Fibroblast of lung (primary cell): ENCODE measurements at places on chromosomes 11 and 22.

GRCh38 chr22:37402184-37402506, 25.1 kb downstream of the ELFN2 start:
- H3K27ac ChIP-seq = no peak overlapping the region
- H3K27me3 ChIP-seq = peaks cover 4% of the 10 kb centered on the region
- H3K4me1 ChIP-seq = no peaks in the 10 kb centered on the region
- DNase-seq = no peak
- H3K36me3 ChIP-seq = no peaks in the 10 kb centered on the region

GRCh38 chr11:46347637-46348311, 511 bp downstream of the DGKZ start:
- peak overlapping the region; percentile 23 for H3K27ac ChIP-seq
- peaks cover 2% of the 10 kb centered on the region for H3K27me3 ChIP-seq
- H3K4me1 ChIP-seq = peaks cover 9% of the 10 kb centered on the region
- DNase-seq = no peak

DNA sequence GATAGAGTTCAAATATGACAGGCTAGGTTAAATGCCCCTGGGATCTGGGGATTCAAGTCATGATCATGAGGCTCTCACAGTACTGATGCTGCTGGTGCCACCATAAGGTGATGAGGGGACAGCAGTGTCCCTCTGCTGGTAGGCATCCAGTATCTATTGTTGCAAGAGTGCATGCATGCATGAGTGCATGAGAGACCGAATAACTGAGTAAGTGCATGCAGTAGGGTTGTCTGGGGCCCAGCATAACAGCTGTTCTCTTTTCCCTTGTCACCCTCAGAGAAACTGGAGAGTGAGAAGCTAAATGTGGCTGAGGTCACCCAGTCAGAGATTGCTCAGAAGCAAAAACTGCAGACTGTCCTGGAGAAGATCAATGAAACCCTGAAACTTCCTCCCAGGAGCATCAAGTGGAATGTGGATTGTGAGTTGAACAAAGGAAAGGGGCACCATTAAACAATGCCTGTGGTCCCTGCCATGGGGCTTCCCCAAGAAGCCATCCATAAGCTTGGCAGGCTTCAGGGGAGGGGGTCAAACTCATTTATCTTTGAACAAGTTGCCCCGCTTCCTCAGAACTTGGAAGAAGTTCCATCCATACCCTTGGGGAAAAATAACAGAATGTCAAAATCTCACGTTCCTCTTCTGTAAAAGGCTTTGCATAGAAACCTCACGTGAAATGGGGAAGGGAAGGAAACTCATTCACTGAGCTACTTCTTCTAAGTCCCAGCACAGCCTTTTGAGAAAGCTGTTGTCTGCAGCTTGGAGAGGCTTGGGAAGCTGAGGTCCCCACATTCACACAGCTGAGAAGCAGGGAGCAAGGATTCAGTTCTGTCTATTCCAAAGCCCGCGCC, 119.0 kb downstream of the PARVA start:
- peaks cover 4% of the 10 kb centered on the region for H3K4me1 ChIP-seq
- no peaks in the 10 kb centered on the region for H3K27me3 ChIP-seq
- peak; percentile 45 for DNase-seq
- no peak overlapping the region for H3K27ac ChIP-seq

- no peak overlapping the region for H3K4me3 ChIP-seq
- H3K27me3 ChIP-seq = peaks cover 3% of the 10 kb centered on the region
- H3K36me3 ChIP-seq = no peaks in the 10 kb centered on the region
- no peak for DNase-seq
- no peaks in the 10 kb centered on the region for H3K4me1 ChIP-seq
Observed at GRCh38 chr11:130188585-130189347, 29.2 kb downstream of the ST14 start.

DNA sequence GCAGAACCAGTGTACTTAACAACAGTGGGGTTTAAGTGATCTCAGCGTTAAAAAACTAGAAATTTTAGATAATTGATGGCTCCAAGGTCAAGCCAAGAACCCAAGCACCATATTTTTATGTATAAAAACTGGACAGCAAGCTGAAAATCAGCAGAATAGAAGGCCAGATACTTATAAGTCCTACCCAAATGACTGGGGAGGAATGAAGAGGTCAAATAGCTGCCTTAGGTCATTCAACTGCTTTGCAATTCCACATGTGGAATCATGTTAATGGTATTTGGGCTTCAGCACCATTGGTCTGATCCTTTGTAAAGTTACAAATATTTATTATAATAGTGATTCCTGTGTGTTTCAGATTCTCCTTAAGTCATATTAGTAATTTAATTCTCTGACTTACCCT, 108.4 kb downstream of the FAT3 start:
- no peaks in the 10 kb centered on the region for H3K27me3 ChIP-seq
- H3K4me3 ChIP-seq = no peak overlapping the region
- no peaks in the 10 kb centered on the region for H3K36me3 ChIP-seq
- no peaks in the 10 kb centered on the region for H3K4me1 ChIP-seq
- DNase-seq = peak; percentile 89
- H3K27ac ChIP-seq = no peak overlapping the region

DNA sequence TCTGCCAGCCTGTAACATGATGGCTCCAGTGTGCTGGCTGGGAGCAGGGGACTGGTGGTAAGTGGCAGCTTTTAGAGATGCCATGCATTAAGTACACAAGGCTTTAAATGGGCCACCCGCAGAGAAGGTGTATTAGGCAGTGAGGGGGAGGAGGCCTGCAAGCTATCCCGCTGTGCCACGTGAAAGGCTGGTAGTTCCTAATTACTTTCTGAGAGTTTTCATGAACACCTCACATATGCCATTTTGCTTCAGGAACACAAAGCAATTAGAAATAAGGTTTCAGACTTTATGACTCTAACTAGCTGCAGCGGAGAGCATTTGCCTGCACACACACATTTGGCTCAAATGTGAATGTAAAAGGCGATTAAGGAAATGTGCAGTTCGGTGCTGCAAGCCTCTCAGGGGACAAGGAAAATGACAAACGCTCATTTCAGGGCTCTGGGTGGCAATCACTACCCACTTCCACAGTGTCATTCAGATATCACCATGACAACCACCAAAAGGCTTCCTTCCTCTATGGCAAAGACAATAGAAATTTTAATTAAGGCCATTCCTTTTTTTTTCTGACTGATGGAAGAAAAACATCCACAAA, 116.6 kb downstream of the PLEKHA7 start:
- H3K27me3 ChIP-seq = no peaks in the 10 kb centered on the region
- no peaks in the 10 kb centered on the region for H3K36me3 ChIP-seq
- DNase-seq = no peak
- H3K4me1 ChIP-seq = no peaks in the 10 kb centered on the region
- no peak overlapping the region for H3K27ac ChIP-seq

- no peak for DNase-seq
- no peaks in the 10 kb centered on the region for H3K36me3 ChIP-seq
- peaks cover 10% of the 10 kb centered on the region for H3K4me1 ChIP-seq
- no peak overlapping the region for H3K27ac ChIP-seq
- H3K4me3 ChIP-seq = no peak overlapping the region
Observed at GRCh38 chr22:17566776-17567175, 3.5 kb downstream of the SLC25A18 start.

- H3K36me3 ChIP-seq = no peaks in the 10 kb centered on the region
- no peak for DNase-seq
- H3K27me3 ChIP-seq = no peaks in the 10 kb centered on the region
- H3K4me1 ChIP-seq = no peaks in the 10 kb centered on the region
- H3K27ac ChIP-seq = no peak overlapping the region
Observed at GRCh38 chr11:17877886-17878285, 135.0 kb downstream of the SERGEF start.

- H3K4me1 ChIP-seq = peaks cover 6% of the 10 kb centered on the region
- no peaks in the 10 kb centered on the region for H3K36me3 ChIP-seq
- DNase-seq = no peak
- H3K27ac ChIP-seq = no peak overlapping the region
- H3K4me3 ChIP-seq = no peak overlapping the region
Observed at GRCh38 chr11:26987731-26988130, 6.2 kb upstream of the FIBIN start.

DNA sequence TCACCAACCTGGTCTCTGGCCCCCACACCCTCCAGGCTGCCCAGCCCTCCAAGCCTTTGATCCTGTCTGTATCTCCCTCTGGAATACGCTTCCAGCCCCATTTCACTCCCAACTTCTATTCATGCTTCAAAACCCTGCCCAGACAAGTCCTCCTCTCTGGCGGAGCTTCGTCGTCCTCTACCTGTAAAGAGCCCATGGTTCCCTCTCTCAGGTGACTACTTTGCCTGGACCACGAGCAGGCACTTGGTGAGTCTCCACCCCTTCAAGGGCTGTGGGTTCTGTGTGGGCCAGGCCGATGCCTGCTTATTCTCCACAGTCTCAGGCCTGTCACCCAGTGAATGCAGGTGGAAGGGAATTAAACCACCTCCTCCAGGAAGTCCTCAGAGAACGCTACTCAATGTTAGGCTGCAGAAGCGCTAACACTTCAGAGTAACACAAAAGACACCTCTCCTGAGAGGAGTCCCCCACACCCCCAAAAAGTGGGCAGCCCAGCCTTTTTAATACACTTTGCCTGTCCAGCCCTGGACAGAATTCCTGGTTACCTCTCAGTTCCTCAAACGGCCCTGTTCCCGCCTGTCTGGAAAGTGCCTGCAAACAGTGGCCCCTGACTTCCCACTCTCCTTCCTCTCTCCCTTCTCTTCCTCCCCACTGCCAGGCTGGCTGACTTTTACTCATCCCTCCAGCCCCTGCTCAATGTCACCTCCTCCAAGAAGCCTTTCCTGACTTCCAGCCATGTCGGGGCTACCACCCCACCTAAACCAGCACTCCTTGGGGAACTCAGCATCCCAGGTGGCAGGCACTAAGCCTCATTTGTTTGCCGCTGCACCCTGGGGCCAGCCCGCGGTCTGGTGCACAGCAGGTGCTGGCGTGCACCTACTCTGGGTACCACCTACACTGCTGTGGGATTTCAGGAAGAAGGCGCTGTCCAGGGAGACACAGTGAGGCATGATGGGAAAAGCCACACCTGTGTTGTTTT, 9.0 kb downstream of the RAC2 start:
- H3K4me1 ChIP-seq = peaks cover 2% of the 10 kb centered on the region
- H3K27me3 ChIP-seq = no peaks in the 10 kb centered on the region

- H3K4me1 ChIP-seq = no peaks in the 10 kb centered on the region
- no peak overlapping the region for H3K27ac ChIP-seq
- no peaks in the 10 kb centered on the region for H3K27me3 ChIP-seq
- peaks cover 16% of the 10 kb centered on the region for H3K36me3 ChIP-seq
- peak; percentile 92 for DNase-seq
Observed at GRCh38 chr11:3674189-3674588, 3.0 kb upstream of the CHRNA10 start.

DNA sequence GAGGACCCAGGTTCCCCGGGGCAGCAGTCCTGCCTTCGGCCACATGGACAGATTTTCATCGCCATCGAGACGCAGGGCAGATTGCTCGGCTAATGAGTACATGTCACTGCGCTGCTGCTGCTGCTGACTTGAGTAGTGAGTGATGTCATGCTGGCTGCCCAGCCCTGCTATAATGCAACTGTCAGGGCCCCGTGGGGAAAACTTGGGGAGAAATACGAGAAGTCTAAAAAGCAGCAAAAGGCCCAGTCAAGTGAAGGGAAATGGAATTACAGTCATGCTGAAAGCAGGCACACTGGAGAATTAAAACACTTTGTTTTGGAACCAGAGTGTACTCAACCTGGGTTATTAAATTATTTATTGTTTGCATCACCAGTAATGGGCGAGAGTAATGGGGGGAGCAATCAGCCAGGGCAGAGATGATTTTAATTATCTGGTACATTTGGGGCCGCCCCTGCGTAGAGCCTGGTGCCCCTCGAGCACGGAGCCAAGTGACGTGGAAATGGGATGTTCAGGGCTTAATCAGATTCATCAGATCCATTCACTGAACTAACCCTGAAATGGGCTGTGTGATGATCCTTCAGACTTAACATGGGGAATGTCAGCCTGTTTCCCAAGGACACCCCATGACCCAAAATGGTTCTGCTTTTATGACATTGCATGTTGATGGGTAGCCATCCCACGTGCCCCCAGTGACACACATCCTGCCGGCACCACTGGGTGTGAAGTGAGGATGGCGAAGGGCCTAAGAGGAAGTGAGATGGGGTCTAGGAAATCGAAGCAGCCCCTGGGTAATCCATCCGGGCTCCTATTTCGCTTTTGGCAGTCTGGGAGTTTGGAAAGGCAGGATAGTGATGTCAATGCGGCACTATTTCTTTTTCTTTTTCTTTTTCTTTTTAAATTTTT, 241.6 kb upstream of the CADM1 start:
- no peak overlapping the region for H3K4me3 ChIP-seq
- no peaks in the 10 kb centered on the region for H3K27me3 ChIP-seq
- H3K36me3 ChIP-seq = no peaks in the 10 kb centered on the region

DNA sequence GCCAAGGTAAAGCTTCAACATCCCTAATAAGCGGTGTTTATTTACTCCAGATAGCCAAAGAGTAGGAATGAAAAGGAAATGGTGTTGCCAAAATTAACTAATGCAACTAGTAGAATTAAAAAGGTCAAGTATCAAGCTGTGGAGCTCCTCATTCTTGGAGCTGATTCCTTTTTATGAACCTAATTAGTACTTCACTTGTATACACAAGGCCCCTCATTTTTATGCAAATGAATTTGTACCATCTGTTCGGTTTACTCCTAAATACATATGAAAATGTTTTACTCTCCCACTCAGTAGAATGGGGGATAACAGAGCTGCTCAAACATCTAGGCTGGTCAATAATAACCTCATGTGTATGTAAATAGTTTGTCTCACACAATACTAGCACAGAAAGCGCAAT, 426.4 kb upstream of the LUZP2 start:
- no peaks in the 10 kb centered on the region for H3K27me3 ChIP-seq
- no peak overlapping the region for H3K4me3 ChIP-seq
- H3K27ac ChIP-seq = no peak overlapping the region
- no peaks in the 10 kb centered on the region for H3K4me1 ChIP-seq

DNA sequence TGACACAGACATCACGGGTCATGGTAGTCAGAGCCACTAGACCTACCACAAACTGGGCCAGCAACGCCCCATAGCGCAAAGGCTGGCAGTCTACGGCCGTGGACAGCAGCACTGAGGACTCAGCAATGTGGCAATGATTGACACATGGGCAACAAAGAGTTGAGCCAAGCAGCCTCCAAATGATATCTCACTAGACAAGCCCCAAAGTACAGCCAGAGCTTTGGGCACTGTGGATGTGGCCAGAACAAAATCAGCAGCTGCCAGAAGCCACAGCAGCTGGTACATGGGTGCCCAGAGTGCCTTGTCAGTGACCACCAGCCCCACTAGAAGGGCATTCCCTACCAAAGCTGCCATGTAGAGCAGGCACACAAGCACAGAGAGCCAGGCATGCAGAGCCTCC, 11.2 kb upstream of the UBQLNL start:
- H3K27ac ChIP-seq = no peak overlapping the region
- DNase-seq = no peak
- H3K4me3 ChIP-seq = no peak overlapping the region
- H3K36me3 ChIP-seq = no peaks in the 10 kb centered on the region
- H3K4me1 ChIP-seq = no peaks in the 10 kb centered on the region

GRCh38 chr11:1640076-1640946, 10.7 kb downstream of the KRTAP5-5 start:
- DNase-seq = no peak
- no peak overlapping the region for H3K27ac ChIP-seq
- H3K4me3 ChIP-seq = no peak overlapping the region
- no peaks in the 10 kb centered on the region for H3K36me3 ChIP-seq
